ENCODE measurements at places on chromosomes 1 and 21.

- peak; percentile 21 for DNase-seq
Observed at GRCh38 chr1:181656491-181656890, 173.2 kb downstream of the CACNA1E start.

DNA sequence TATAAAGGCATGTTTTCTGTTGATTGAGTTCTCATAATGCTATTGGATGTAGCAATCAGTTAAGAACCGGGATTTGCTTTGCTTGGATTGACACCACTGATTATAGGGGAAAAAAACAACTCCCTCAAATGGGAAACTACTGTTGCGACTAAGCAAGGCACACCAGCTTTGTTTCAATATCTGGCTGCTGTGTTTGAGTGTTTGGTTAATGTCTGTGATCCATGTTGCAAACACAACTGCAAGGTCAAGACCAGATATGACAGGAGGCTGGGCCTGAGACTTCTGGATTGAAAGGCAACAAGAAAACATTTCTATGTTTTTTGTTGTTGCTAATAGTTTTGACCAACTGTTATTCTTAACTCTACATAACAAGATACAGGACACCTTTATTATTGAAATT is 50.7 kb downstream of the MTR start:
- peak; percentile 7 for DNase-seq

GRCh38 chr1:87144316-87144895 is 184.3 kb upstream of the LMO4 start:
- DNase-seq, result no peak

GRCh38 chr1:199404976-199405375 is 622.5 kb upstream of the NR5A2 start:
- no peak for DNase-seq

DNA sequence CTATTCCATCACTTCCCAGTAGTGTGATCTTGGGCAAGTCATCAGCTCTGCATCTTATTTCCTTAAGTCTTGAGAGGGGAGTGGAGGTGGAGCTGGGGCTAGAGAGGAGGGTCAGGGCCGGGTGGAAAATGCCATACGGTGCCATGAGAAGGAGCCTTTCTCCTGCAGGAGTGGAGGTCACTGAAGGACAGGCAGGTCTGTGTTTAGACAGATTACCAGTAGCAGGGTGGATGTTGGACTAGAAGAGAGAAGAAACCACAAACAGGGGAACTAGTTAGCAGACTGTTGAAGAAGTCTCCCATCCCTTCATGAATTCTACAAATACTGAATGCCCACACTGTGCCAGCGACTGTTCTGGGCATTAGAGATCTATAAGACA is 13.9 kb upstream of the CPT2 start:
- no peak for DNase-seq

- no peak for DNase-seq
Observed at GRCh38 chr1:207134581-207134980, 30.5 kb downstream of the C4BPA start.

- no peak for DNase-seq
Observed at GRCh38 chr1:153094426-153094825, at the start of gene SPRR2E. Gene SPRR2E, minus strand, starts transcription at chr1:153094526. Its CDS starts 775 bp downstream, at chr1:153093751.

- DNase-seq, result peak; percentile 59
Observed at GRCh38 chr1:193338194-193338593, 151.8 kb upstream of the B3GALT2 start.

GRCh38 chr1:90135286-90135685 is 140.4 kb downstream of the ZNF326 start:
- no peak for DNase-seq

DNA sequence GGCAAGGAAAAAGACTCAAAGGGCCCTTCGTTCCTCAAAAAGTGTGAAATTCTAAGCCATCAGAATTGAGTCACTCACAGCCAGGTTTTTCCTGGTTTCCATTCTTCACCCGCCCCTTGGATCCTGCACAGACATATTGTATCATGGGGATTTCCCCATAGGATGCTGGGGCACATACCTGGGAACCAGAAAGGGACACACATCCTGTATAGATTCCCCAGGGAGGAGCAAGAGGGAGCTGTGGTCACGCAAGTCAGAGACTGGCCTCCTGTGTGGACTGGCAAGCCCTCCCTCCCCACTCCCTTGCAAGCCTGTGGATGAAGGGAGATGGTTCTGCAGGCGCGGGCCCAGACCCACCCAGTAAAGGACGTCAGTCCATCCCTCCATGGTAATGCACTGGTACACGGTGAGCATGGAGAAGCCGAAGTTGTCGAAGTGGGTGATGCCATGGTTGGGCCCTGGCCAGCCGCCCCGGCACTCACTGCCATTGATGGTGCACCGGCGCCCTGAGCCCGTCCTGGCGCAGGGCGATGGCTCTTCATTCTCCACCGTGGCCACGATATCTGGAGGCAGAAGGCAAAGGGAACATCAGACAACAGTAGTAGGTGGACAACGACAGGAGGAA is 23.2 kb downstream of the CACNA1S start:
- no peak for DNase-seq

DNA sequence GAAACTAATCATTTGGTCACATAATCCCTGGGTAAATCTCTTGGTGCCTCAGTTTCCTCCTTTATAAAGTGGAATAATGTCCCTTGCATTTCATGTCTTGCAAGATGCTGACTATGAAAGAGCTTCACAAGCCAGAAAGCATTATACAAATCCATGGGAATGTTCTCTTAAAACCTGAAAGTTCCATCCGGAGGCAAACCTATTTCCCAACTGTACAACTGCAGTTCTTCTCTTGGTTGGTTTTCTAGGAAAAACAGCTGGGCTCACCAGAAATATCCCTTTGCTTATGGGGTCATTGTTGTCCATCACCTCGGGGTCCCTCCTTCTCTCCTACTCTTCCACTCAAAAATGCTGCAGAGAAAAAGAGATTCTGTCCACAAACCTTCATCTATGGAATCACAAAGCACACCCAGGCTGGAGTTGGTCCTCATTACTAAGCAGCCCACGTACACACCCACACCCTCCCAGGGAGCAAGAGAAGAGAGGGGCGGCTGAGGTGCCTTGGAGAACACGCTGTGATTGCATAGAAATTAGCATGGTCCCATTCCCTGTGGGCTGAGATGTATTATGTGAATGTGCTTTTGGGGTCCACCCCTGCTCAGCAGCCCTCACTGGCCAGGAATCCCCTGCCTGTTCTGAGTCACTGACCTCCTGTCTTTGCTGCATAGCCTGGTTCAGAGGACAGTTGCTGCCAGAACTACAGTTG is 5.0 kb upstream of the PLXNA2 start:
- no peak for DNase-seq

DNA sequence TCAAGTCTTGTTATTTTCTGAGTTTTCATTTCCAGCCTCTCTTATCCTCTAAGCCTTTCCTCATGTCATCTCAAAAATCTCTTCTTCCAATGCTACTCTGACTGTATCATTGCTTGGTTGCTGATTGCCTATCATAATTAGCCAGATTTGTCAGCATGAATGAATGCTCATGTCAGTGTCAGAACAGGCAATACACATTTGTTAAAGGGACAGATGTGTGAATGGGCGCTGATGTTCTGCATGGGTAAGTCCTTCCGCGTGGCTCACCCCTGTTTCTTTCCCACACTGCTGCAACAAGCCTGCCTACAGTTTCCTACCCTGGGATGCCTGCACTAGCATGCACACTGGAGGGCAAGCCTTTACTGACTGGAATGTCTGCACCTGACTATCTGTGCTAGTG is 100.6 kb downstream of the RHOU start:
- DNase-seq, result no peak

- DNase-seq, result no peak
Observed at GRCh38 chr21:39103689-39104088, 79.6 kb downstream of the PSMG1 start.

DNA sequence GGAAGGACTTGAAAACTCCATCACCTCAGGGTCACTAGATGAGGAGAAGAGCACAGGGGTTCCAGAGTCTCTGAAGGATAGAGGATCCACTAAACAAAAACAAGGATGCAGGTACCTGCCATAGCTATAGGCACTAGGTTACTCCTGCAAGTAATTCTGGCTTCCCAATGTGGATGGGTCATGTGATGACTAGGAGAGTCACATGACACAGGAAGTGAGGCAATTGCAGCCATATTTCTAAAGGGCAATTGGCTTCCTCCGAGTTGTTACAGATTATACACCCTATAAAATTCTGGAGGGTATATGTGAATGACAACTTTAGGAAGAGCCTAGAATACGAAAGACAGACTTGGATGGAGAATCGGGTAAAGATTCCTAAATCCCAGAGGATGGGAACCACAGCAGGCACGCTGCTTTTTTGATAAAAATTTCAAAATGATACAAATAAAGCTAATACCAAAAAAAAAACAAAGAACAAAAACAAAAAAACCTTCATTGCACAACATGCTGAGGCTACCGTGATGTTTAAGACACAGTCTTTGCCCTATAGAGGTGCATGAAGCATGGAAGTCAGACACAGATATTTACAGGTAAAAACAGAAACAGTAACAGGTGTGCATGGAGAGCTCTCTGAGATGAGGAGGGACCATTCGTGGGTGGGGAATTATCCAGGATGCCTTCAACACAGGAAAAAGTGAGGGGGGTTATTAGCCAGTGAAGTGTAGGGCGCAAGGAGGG is 10.5 kb downstream of the MTX1 start:
- DNase-seq, result peak; percentile 91
